ENCODE measurements at places on chromosomes 3 and 15. TPM values are rescaled to one million over a fixed set of nuclear protein-coding genes. Genes with fewer than 3 reads are reported as not detected.

DNA sequence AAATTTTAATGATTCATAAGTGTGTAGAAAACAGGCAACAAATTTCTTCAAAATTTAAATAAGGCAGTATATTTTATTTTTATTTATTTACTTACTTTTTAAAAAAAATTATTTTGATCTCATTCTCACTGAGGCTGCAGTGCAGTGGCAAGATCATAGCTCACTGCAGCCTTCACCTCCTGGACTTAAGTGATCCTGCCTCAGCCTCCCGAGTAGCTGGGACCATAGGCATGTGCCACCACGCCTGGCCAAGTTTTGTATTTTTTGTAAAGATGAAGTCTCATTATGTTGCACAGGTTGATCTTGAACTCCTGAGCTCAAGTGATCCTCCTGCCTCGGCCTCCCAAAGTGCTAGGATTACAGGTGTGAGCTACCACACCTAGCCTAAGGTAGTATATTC, 61.2 kb upstream of the XRN1 start:
- no peak overlapping the region for H3K27ac ChIP-seq
- H3K36me3 ChIP-seq = no peaks in the 10 kb centered on the region
- no peaks in the 10 kb centered on the region for H3K4me1 ChIP-seq
- no peak overlapping the region for H3K4me3 ChIP-seq
- no peak for DNase-seq

DNA sequence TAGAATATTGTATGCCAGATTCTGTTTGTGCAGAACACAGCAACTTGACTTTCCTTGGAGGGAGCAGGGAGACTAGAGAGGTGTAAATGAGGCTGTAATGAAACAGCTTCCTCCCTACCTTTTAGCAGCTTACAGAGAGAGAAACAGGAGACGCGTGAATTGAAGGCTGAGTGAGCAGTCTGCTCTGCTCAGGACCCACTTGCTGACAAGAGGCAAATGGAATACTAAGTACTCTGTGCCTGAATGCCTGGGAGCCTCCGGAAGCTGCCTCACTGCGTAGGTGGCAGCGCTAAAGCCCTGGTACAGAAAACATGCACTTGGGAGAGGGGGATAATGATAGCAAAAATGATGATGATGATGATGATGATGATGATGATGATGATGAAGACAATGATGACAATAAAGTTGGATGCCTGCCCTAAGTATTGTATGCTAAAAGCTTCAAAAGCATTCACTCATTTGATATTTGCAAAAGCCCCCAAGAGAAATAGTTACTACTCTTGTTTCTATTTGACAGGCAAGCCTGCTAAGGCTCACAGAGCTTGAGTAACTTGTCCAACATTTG, 548.9 kb downstream of the NTRK3 start:
- no peak overlapping the region for H3K4me3 ChIP-seq
- DNase-seq = no peak
- no peaks in the 10 kb centered on the region for H3K36me3 ChIP-seq

- no peak overlapping the region for H3K4me3 ChIP-seq
- H3K36me3 ChIP-seq = no peaks in the 10 kb centered on the region
- H3K27ac ChIP-seq = no peak overlapping the region
- H3K4me1 ChIP-seq = peaks cover 5% of the 10 kb centered on the region
Measured at GRCh38 chr15:74399100-74399499, 31.7 kb upstream of the CYP11A1 start.

DNA sequence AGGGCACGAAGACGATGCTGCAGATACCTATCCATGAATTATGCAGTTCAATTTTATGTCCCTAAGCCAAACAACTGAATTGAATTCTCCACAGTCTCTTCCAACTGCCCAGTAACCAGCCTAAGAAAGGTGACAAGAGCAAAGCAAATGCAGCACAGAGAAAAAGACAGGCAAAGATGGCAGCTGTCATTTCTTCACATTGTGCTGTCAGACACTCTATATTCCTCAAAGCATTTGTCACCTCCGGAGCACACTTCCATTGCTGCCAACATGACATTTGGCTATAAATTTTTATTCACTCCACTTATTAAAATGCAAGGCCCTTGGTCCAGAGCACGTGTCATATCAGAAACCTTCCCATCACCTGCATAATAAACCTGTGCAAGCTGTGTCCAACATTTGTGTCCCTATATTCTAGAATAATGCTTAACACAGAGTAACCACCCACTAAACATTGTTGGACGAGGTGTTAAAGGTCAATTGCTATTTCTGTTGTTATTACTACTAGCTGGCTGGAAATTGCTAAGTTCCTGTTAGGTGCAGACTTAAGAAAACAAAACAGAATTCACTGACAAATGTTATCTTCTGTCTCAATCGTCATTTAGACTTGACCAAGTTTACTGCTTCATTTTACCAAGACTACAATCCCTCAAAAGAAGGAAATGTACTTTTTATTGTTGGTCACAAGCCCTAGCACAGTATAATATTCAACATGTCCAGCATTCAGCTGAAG, 89.7 kb downstream of the MAGI1 start:
- H3K27ac ChIP-seq = no peak overlapping the region
- H3K4me1 ChIP-seq = peaks cover 70% of the 10 kb centered on the region
- no peak for DNase-seq
- no peak overlapping the region for H3K4me3 ChIP-seq

DNA sequence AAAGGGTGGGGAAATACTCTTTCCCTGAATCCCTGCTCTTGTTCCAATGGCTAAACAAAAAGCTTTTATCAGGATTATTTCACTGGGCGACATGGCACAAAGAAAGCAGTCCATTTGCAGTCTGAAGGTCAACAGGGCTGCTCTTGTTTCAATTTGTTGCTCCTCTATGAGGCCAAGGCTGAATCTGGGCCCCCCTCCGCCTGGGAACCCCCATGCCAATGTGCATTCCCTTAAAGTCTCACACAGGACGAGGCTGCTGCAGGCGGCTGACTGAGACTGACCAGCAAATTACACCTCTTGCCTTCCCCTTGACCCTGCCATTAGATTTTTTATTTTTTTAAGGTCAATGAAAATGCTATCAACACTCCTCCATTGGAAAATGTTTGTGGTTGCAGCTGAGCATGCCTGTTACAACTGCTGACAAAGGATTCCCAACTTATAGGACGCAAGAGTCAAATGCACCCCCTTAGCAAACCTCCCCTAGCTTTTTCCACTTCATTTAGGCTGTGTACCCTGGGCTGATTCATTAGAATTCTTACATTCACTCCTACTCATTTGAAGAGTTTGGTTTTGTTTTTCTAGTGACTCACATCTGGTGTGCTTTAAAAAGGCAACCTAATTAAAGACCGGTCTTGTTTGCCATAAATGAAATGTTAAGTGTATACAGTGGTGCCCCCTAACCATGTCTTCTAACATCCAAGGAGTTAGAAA, 60.8 kb upstream of the ARHGEF3 start:
- H3K36me3 ChIP-seq = no peaks in the 10 kb centered on the region
- H3K4me3 ChIP-seq = no peak overlapping the region
- no peaks in the 10 kb centered on the region for H3K27me3 ChIP-seq
- DNase-seq = no peak

DNA sequence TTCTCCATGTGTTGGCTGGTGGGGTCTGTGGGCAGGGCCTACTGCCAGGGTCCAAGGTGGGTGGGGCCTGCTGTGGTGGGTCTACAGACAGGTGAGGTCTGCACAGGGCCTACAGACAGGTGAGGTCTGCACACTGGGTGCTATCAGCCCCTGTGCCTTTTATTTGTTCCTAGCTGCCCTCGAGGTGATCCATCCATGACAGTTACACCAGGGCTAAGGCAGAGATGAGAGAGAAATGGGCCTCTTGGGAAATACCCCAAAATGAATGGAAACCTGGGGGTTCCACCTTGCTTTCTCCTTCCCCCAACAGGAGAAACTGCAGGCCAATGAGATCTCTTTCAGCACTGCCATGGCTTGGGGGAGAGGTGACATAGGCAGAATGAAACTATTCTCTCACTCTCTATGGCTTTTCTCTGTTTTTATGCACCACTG, 36.4 kb downstream of the CFAP100 start:
- no peaks in the 10 kb centered on the region for H3K4me1 ChIP-seq
- no peak overlapping the region for H3K4me3 ChIP-seq
- H3K27me3 ChIP-seq = no peaks in the 10 kb centered on the region
- no peak overlapping the region for H3K27ac ChIP-seq
- no peaks in the 10 kb centered on the region for H3K36me3 ChIP-seq

GRCh38 chr3:4531478-4532025, 38.4 kb downstream of the ITPR1 start:
- no peak for DNase-seq
- H3K4me1 ChIP-seq = peaks cover 14% of the 10 kb centered on the region
- H3K27ac ChIP-seq = no peak overlapping the region
- no peaks in the 10 kb centered on the region for H3K36me3 ChIP-seq
- H3K27me3 ChIP-seq = no peaks in the 10 kb centered on the region
- H3K4me3 ChIP-seq = no peak overlapping the region

DNA sequence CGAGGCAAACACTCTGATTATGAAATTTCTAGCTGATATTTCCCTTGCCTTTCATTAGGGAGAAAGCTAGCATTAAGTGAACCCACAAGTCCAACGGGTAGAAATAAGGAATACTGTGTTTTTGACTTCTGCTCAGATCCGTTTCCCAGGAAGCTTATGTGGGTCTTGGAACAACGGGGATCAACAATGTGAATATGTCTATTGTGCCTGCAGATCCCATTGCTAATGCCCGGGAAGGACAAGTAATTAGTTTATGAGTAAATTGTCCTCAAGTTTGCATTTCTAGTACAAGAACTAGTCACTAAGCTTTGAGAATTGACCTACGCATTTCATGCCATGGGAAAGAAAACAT, 236.4 kb downstream of the UACA start:
- H3K4me3 ChIP-seq = no peak overlapping the region
- H3K27me3 ChIP-seq = no peaks in the 10 kb centered on the region
- H3K36me3 ChIP-seq = no peaks in the 10 kb centered on the region

DNA sequence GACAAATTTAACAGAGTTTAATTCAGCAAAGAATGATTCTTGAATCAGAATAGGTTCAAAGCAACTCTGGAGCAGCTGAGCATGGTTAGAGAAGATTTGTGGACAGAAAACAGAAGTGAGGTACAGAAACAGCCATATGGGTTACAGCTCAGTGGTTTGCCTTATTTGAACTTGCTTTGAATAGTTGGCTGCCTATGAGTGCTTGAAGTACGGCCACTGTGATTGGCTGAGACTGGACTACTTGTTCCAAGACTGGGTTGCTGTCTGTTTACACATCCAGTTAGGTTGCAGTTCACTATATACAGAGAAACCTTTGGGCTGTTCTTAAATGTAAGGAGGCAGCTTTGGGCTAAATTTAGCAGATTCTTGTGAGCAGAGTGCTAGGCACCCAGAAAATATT, 79.4 kb upstream of the CADPS start:
- no peak for DNase-seq
- H3K27me3 ChIP-seq = no peaks in the 10 kb centered on the region
- H3K4me1 ChIP-seq = peaks cover 21% of the 10 kb centered on the region
- no peak overlapping the region for H3K4me3 ChIP-seq
- H3K27ac ChIP-seq = no peak overlapping the region

GRCh38 chr15:91472316-91472756, 372.3 kb downstream of the SV2B start:
- no peaks in the 10 kb centered on the region for H3K27me3 ChIP-seq
- no peak for DNase-seq
- no peaks in the 10 kb centered on the region for H3K36me3 ChIP-seq
- H3K4me3 ChIP-seq = no peak overlapping the region

DNA sequence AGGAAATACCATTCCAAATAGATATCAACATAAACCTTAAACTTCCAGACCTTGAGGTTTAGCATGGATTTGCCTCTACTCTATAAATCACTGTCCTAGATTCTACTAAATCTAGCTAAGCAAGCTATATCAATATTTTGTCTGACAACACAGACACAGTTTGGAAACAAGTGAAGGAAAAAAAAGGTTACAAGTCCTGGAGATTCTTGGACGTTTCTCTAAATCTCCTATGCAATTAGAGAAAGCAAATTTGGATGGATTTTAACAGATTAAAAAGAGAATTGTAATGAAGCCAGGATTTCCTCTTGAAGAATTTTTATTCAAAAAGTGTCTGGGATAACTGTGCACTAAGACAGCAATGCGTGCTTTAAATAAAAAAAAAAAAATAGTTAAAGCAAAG, 441.1 kb upstream of the DPH6 start:
- no peaks in the 10 kb centered on the region for H3K36me3 ChIP-seq
- H3K27ac ChIP-seq = no peak overlapping the region
- no peaks in the 10 kb centered on the region for H3K4me1 ChIP-seq
- H3K4me3 ChIP-seq = no peak overlapping the region
- DNase-seq = no peak

DNA sequence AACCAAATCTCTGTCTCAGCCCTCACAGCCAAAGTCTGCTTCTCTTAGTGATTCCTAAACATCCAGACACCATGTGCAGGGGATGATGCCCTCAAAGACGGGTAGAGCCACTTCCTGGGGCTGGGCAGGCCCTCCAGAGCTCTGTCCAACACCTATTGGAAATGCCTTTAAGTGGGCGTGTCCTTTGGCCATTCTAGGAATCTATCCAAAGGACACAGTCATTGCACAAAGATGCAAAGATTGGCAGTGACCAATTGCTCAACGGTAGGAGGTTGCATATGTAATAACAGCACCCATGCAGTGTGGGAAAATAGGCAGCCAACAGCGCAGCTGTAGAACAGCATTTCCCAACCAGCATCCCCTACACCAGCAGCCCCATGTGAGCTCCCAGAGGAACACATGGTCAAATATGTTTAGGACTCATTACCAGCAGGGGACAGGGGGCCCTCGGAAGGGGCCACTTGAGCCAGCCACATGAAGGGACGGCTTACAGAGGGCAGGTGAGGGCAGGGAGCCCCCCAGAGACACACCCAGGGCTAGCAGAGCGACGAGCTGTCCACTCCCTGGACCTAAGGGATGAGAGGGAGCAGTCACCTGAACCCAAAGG, 142.8 kb upstream of the IQSEC1 start:
- H3K4me1 ChIP-seq = no peaks in the 10 kb centered on the region
- H3K27ac ChIP-seq = no peak overlapping the region
- no peak overlapping the region for H3K4me3 ChIP-seq
- DNase-seq = no peak
- H3K27me3 ChIP-seq = no peaks in the 10 kb centered on the region

GRCh38 chr3:47394881-47395280, 14.1 kb downstream of the PTPN23 start:
- peaks cover 6% of the 10 kb centered on the region for H3K4me1 ChIP-seq
- H3K27ac ChIP-seq = no peak overlapping the region
- H3K4me3 ChIP-seq = no peak overlapping the region
- DNase-seq = no peak

GRCh38 chr15:98560338-98560737, 88.0 kb upstream of the IGF1R start:
- H3K4me3 ChIP-seq = no peak overlapping the region
- peaks cover 19% of the 10 kb centered on the region for H3K4me1 ChIP-seq
- no peaks in the 10 kb centered on the region for H3K36me3 ChIP-seq
- no peaks in the 10 kb centered on the region for H3K27me3 ChIP-seq
- H3K27ac ChIP-seq = no peak overlapping the region

NR1I2 gene
- total RNA-seq = 4.4 TPM

AADACL2 gene
- not detected for total RNA-seq

PXYLP1 gene
- 20.1 TPM for total RNA-seq

GOLGA8Q gene
- not detected for total RNA-seq

P2RY1 gene
- 59.8 TPM for total RNA-seq

All from GM23338 (cell line).